ENCODE measurements at places on chromosomes 4 and X. TPM values are rescaled to one million over a fixed set of nuclear protein-coding genes. Genes with fewer than 3 reads are reported as not detected.

DNA sequence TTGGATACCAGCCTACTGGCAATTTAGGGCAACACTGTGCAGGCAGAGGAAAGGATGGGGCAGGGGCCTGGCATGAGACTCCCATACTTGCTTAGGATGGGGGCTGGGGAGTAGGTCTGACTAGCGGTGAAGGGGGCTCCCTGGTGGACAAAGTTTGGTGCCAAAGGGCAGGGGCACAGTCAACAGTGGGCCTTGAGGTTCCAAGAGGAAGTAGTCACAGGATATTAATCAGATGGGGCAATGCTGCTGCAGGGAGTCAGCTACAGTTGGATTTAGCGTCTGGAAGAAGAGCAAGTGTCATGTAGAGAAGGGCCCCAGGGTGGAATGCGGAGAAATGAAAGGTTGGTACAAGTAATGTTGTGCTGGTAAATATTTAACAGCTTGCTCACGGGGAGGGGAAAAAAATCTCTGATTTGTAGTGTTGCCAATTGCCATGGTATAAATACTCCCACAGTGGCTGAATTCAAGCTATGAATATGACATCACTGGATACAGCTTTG, 139.4 kb downstream of the PJA1 start:
- peak; percentile 31 for DNase-seq

The SOWAHD gene
- not detected for total RNA-seq

DNA sequence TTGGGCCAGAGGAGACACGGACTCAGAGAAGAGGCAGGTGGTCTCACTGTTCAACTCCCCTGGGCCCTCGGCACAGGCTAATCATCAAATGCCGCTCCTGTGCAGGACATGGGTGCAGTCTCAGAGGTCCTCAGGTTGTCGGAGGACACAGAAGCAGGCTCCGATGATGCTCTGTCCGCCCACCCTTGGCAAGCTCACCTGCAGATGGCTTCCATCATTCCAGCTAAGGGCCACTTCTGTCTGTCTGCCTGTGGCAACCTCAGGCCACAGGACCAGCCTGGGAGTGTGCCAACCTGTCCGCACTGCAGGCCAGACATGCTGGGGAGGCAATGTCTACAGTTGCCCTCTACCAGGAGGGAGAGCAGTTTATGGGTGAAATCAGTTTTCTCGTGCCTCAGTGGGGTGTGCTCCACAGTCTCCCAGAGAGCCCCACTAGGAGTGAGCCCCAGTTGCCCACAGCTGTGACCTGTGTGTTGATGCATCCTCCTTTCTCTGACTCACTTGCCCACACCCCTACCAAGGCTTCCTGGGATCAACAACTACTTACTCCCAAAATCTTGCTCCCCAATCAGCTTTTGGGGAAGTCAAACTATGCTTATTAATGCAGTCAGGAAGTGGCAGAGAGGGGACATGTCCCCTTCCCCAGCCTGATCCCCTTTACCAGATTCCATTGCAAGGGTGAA, 55.9 kb downstream of the HTRA3 start:
- no peak for DNase-seq

GRCh38 chrX:106932492-106932923, 12.3 kb downstream of the CLDN2 start:
- peak; percentile 13 for DNase-seq

The RBMX2 gene
- total RNA-seq = 22.1 TPM

The LRAT gene
- total RNA-seq = not detected

DNA sequence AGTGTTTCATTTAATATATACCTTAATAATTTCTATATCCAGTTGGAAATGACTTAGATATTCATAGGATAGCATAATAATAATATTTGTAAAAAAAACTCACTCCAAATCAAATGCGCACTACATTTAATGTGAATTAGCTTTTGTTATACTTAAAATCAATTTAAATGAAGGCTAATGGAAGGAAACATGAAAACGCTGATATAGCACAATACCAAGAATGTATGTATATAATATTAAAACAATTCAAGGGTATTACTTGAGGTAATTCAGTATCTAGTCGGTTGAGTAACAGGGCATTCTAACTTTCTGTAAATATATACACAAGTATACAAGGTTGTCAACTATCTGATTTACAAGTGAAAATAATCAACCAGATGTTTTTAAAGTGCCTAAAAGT, 307.1 kb upstream of the TEX13C start:
- DNase-seq = no peak

The JCHAIN gene
- total RNA-seq = not detected

GRCh38 chr4:40308528-40309122, 26.5 kb upstream of the CHRNA9 start:
- DNase-seq = no peak

GRCh38 chrX:38268011-38268410, 47.3 kb upstream of the SRPX start:
- DNase-seq = no peak

- DNase-seq = peak; percentile 65
Measured at GRCh38 chrX:86148024-86148511, at the start of gene DACH2. TSS of gene DACH2 (plus strand) at chrX:86148451.

- DNase-seq = no peak
Measured at GRCh38 chr4:4455210-4455865, 68.4 kb downstream of the NSG1 start.

The TEC gene
- 1.7 TPM for total RNA-seq

- no peak for DNase-seq
Measured at GRCh38 chr4:15525080-15525479, 55.4 kb downstream of the CC2D2A start.

The SHISA3 gene
- 2.7 TPM for total RNA-seq

DNA sequence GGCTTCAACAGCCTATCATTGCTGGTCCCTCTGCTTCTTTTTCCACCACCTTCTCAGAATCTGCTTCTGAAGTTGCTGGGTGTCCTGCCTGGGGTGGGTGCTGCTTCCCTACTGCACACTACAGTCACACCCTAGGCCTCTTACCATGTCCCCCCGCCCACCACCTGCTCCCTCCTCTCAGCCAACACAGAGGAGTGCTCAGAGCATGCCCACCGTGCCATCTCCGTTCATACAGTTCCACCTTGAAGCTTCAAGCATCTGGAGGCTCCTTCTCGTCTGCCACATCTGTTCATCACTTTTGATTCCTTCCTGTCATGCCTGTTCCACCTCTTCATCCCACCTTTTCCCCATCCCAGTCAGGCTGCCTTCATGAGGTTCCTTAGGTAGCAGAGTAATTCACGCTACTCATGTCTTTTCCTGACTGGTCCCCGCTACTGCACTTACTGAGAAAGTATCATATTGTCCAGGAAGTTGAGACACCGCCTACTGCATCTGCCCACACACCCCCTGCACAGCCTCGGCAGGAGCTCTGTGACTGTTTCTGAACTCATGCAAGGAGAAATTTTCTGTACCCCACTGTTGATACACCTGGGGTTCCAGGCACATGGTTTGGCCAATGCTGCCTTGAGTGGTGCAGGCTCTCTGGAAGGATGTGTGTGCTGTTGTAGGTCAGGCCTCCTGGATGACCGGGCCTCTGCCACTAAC, 39.5 kb downstream of the HADH start:
- DNase-seq = no peak

The RS1 gene
- not detected for total RNA-seq

DNA sequence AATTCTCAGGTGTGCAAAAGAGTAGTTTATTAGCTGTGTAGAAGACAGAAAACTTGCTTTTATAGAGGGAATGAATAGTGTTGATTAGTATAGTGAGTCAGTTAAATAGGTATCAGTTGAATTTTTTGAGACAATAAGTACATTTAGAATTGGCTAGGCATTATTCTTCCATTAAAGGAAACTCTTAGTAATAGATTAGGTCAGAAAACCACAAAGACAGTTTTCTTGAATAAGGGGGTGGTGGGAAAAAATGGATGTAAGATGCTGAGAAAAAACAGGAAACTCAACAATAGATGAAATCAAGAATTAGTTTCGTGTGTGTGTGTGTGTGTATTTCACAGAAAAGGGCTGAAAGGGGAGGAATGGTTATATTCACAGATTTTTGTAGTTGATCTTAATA, 16.8 kb downstream of the CD38 start:
- DNase-seq = peak; percentile 35

The C4orf51 gene
- not detected for total RNA-seq

The RHOH gene
- total RNA-seq = 0.65 TPM

- DNase-seq = no peak
Measured at GRCh38 chr4:109511414-109511813, 48.6 kb upstream of the MCUB start.

GRCh38 chr4:98612318-98613250, 45.8 kb downstream of the TSPAN5 start:
- no peak for DNase-seq

- peak; percentile 31 for DNase-seq
Measured at GRCh38 chr4:94453391-94453963, 1.7 kb downstream of the PDLIM5 start.

DNA sequence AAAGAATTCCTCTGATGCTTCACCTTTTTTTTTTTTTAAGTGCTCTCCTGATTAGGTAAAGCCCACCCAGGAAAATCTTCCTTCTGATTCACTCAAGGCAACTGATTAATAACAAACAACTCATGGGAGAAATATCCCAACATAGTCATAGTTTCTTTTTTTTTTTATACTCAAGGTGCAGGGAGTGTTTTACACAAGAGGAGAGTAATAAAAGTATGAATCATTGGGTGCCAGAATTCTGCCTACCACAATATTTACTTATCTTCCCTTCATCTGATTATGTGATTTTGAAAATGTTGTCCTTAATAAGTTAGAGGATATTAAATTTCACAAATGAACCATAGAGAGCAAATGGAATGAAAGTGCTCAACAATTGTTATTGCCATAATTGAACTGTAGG, 329.9 kb downstream of the TECRL start:
- DNase-seq = no peak

- no peak for DNase-seq
Measured at GRCh38 chr4:3605491-3605890, 73.3 kb upstream of the LRPAP1 start.

The GRPR gene
- not detected for total RNA-seq

DNA sequence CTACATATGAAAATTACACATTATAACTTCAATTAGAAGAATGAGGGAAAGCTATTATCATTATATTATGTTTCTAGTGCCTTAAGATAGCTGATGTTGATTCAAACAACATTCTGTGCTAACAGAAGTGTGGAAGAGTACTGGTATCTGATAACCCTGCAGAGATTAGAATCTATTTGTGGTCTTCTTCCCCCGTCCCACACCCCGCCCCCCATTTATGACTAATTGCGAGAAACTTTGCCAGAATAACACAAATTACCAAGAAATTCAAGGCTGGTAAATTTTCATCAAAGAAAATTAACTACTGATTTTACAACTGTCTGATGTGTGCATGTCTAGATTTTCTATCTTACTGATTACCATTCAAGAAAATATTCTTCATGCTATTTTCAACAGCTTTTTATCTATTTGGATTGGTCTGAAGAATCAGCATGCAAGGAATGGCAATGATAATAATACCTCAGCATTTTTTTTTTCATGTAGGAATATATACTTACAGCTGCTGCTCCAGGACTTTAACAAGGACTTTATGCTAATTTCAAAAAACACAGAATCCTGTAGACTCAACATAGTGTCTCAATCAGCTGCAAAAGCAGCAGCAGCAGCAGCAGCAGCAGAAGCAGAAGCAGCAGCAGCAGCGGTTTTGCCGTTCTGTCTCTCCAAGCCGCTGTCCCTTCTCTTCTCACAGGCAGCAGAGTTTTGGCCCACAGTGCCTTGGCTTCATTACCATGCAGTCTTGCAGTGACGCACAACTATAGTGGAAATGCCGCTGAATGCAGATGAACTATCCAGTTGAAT, 126.7 kb downstream of the FRYL start:
- no peak for DNase-seq

- DNase-seq = no peak
Measured at GRCh38 chrX:41516999-41517765, 70.0 kb downstream of the NYX start.

DNA sequence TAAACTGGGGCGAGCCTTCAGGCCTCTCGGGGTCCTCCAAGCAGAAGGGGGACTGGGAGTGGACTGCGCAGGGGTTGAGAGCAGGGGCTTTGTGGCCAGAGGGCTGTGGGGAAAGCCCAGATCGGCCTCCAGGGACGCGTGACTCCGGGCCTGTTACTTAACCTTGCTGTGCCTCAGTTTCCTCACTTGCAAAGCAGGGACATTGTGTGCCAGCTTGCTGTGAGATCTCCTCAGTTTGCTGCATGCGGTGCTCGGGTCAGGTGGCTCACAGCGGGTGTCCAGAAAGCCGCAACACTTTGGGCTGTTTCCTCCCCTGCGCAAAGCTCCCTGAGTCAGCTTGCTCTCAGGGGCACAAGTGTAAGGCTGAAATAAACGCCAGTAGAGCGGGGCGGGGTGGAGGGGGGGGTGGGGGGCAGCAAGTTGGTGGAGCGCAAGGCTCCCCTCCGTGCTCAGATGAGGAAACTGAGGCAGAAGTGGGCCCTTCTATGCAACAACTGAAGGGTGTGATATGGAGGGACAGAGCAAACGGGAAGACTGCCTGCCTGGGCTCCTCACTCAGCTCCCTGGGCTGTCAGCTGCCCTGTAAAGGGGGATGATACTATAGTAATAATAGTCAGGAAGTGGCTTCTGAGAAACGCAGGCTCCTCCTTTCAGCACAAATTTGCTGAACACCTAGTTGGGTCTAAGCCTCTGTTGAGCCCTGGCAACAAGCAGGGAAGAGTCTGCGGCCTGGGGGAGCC, 101.0 kb downstream of the HMX1 start:
- no peak for DNase-seq

DNA sequence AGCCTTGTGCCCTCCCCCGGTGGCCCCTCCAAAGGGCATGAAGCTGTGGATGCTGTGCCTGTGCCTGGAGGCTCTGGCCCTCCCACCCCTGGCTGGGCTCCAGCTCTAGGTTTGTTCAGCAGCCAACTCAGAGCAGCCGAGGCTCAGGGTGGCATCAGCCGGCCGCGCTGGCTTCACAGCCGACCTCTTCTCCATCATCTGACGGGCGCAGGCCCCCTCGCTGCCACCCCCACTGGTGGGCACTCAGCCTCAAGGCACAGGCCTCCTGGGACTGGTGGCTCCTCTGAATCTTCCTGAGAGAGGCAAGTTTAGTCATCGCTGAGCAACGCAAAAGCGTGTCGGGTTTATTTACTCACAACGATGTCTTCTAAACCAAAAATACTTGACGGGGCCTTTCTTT, 46.0 kb downstream of the PCGF3 start:
- DNase-seq = no peak

DNA sequence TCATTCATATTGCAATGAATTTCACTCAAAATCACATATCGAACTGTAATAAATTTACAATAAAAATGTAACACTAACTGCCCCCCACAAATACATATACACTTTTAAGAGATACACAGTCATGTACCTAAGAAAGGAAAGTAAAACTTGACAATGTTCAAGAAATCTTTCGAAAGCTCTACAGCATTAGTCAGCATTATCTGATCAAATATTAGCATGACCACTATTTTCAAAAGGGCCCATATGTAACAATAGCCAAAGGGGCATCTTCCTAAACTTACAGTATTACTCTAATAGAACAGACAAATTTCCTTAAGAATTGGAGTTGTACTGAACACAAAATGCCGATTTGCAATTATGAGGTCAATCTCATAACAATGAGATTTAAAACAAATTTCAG, 51.8 kb downstream of the STX18 start:
- no peak for DNase-seq

- DNase-seq = no peak
Measured at GRCh38 chrX:81229229-81229628, 27.3 kb downstream of the SH3BGRL start.

GRCh38 chr4:122798101-122798500, 28.5 kb upstream of the FGF2 start:
- DNase-seq = peak; percentile 75

- no peak for DNase-seq
Measured at GRCh38 chr4:74282926-74283325, 25.3 kb upstream of the EPGN start.

Measured in dermis blood vessel endothelial cell (primary cell).